Stomach (tissue), 19 donors: ENCODE measurements at places on chromosomes 3 and 15. TPM values are rescaled to one million over a fixed set of nuclear protein-coding genes. Genes with fewer than 3 reads are reported as not detected.

The TEX55 gene
- not detected for polyA plus RNA-seq

The PRKCD gene
- polyA plus RNA-seq = 56.1 TPM

The ROPN1 gene
- polyA plus RNA-seq = not detected

The RGMA gene
- polyA plus RNA-seq = 8.0 TPM

The PLSCR4 gene
- 15.0 TPM for polyA plus RNA-seq

The CAV3 gene
- 0.08 TPM for polyA plus RNA-seq

The BRPF1 gene
- polyA plus RNA-seq = 4.6 TPM

The KBTBD12 gene
- polyA plus RNA-seq = 1.1 TPM

The CNTN3 gene
- 1.3 TPM for polyA plus RNA-seq

The RAD18 gene
- polyA plus RNA-seq = 4.6 TPM

The RTP1 gene
- polyA plus RNA-seq = not detected

The EPHA6 gene
- not detected for polyA plus RNA-seq

The KCNH8 gene
- polyA plus RNA-seq = 0.58 TPM

The GOLGA8S gene
- polyA plus RNA-seq = not detected

The ZNF197 gene
- polyA plus RNA-seq = 8.1 TPM

The TRNT1 gene
- polyA plus RNA-seq = 9.8 TPM

The ZNF662 gene
- polyA plus RNA-seq = 1.4 TPM

The PLA2G4E gene
- not detected for polyA plus RNA-seq

The AMT gene
- 8.4 TPM for polyA plus RNA-seq

The PIGZ gene
- polyA plus RNA-seq = 4.1 TPM
